Activated B cell treated with CpG ODN at 0.5 μM for 24 hours (primary cell): ENCODE measurements at places on chromosomes 1 and 21. TPM values are rescaled to one million over a fixed set of nuclear protein-coding genes. Genes with fewer than 3 reads are reported as not detected.

DNA sequence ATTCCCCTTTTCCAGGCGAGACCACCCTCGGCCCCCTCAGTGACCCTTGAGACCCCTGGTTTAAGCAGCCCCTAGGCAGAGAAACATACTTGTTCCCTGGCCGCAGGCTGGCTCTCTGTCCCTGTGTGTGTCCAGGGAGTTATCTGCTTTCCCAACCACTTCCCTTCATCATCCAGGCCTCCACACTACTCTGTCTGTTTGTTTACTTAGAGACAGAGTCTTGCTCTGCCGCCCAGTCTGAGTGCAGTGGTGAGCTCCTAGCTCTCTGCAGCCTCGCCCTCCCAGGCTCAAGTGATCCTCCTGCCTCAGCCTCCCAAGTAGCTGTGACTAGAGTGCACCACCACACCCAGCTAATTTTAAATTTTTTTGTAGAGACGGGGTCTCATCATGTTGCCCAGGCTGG is 5.8 kb upstream of the VWA1 start:
- peaks cover 13% of the 10 kb centered on the region for H3K27me3 ChIP-seq
- no peak overlapping the region for H3K27ac ChIP-seq
- no peak for DNase-seq
- H3K4me1 ChIP-seq: peaks cover 5% of the 10 kb centered on the region

DNA sequence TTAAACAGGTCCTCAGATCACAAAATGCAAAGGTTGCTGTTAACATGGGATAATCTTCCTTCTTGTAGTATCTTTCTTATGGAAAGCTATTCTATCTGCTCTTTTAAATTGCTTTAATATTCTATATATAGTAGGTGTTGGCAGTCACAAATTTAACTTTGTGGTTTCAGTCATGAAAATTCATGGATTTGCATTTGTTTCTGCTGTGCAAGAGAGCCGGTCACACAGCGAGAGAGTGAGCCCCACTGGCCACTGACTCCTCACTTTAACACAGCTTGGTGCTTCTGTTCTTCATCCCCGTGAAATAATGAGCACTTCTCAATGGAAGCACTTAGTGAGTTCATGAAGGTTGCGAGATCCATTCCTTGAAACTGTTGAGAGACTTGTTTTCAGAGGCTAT is 18.1 kb upstream of the BMP8A start:
- no peak overlapping the region for H3K4me3 ChIP-seq
- peaks cover 73% of the 10 kb centered on the region for H3K36me3 ChIP-seq
- H3K27me3 ChIP-seq: no peaks in the 10 kb centered on the region
- H3K27ac ChIP-seq: no peak overlapping the region

DNA sequence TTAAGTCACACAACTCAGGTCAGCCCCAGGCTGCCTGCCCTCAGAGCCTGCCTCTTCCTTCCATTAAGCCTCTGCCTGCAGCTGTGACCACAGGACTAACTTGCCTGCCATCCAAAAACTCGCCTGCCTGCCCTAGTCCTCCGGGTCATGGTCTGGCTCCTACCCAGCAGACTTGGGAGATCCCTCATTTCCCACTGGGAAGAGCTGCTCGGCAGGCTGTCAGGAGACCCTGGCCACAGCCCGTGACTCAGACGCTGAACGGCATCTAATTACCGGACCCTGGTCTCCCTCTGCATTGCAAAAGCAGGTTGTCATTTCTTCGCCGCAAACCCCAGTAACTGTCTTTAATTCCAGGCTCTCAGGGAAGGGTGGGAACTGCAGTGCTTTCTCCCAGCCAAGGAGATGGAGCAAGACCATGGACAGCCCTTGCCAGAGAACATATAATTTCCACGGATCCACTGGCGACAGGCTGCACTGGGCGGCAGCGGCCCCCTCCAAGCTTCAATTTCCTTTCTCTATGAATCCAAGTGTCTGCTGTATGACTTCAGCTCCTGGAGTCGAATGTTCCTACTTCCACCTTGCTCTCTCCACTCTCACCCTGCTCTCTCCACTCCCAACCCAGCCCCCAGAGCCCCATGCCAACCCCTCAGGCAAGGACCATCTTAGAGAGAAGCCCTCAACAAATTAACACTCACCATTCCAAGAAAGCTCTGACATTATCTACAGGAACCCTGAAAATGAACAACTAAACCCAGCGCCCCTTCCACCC is 20.4 kb downstream of the OLFML2B start:
- H3K4me3 ChIP-seq: no peak overlapping the region
- DNase-seq: no peak
- H3K27me3 ChIP-seq: peaks cover 19% of the 10 kb centered on the region

- no peaks in the 10 kb centered on the region for H3K27me3 ChIP-seq
Observed at GRCh38 chr21:18771845-18772380, 368.3 kb upstream of the TMPRSS15 start.

GRCh38 chr1:201539561-201540431 is 869 bp downstream of the NAV1 start:
- peaks cover 49% of the 10 kb centered on the region for H3K27me3 ChIP-seq
- peak overlapping the region; percentile 79 for H3K4me3 ChIP-seq
- no peak for DNase-seq
- no peaks in the 10 kb centered on the region for H3K36me3 ChIP-seq
- no peak overlapping the region for H3K27ac ChIP-seq
- H3K4me1 ChIP-seq: peaks cover 28% of the 10 kb centered on the region

GRCh38 chr1:19517017-19517416 is 31.7 kb upstream of the CAPZB start:
- no peaks in the 10 kb centered on the region for H3K36me3 ChIP-seq
- peak overlapping the region; percentile 54 for H3K27ac ChIP-seq
- H3K4me1 ChIP-seq: peaks cover 34% of the 10 kb centered on the region
- no peak overlapping the region for H3K4me3 ChIP-seq
- no peaks in the 10 kb centered on the region for H3K27me3 ChIP-seq
- no peak for DNase-seq

- no peaks in the 10 kb centered on the region for H3K4me1 ChIP-seq
- no peak for DNase-seq
- no peak overlapping the region for H3K4me3 ChIP-seq
- H3K36me3 ChIP-seq: no peaks in the 10 kb centered on the region
- no peak overlapping the region for H3K27ac ChIP-seq
Observed at GRCh38 chr1:7382971-7383370, 388.1 kb upstream of the VAMP3 start.

DNA sequence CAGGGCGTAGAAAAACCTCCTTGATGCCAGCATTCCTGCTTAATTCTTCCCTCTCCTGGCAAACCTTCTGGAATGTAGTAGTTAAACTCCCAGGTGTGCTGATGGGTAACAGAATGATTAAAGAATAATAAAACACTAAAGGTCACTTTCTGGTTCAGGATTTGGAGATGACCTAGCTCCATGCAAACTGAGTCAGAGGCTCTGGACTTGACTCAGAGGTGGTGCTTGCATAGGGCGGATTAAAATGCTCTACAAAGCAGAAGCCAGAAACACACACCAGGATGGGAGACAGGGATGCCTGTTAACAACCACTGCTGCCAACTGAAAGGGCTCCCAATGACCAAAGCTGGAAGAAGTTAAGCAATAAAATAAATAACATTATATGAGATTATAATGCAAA is 41.5 kb downstream of the KRTAP19-8 start:
- no peaks in the 10 kb centered on the region for H3K4me1 ChIP-seq
- no peaks in the 10 kb centered on the region for H3K27me3 ChIP-seq
- H3K4me3 ChIP-seq: no peak overlapping the region
- no peaks in the 10 kb centered on the region for H3K36me3 ChIP-seq
- no peak overlapping the region for H3K27ac ChIP-seq

- H3K36me3 ChIP-seq: peaks cover 31% of the 10 kb centered on the region
- no peaks in the 10 kb centered on the region for H3K27me3 ChIP-seq
- H3K4me1 ChIP-seq: peaks cover 23% of the 10 kb centered on the region
- H3K27ac ChIP-seq: no peak overlapping the region
Observed at GRCh38 chr1:225911191-225912130, 12.6 kb downstream of the PYCR2 start.

DNA sequence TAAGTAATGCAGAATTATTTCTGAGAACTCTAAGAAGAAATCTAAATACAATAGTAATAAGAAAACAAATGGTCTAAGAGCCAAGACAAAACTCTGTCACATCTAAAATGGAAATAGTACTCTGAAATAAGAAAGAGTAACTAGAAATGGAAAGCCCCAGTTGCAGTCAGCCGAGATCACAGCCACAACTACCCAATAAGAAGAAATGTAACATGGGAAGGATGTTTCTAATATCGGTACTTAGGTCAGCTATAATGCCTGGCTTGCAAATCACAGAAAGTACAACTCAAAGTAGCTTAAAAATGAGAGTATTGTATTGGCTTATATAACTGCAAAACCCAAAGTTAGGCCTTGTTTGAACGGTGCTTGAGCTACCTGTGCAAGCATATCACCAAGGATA is 58.6 kb upstream of the USP25 start:
- no peaks in the 10 kb centered on the region for H3K36me3 ChIP-seq
- no peak overlapping the region for H3K4me3 ChIP-seq
- DNase-seq: no peak
- no peaks in the 10 kb centered on the region for H3K4me1 ChIP-seq
- no peak overlapping the region for H3K27ac ChIP-seq

Gene TRIM33
- 38.4 and 41.2 TPM in 2 replicates for total RNA-seq

Gene TTLL10
- total RNA-seq: 0.16 TPM in 1 of 2 replicates, not detected in the other

Gene IL24
- total RNA-seq: not detected in 2 replicates

Gene FAM72D
- 0.17 and 0.20 TPM in 2 replicates for total RNA-seq

Gene APOBEC4
- not detected in 2 replicates for total RNA-seq
